Vagina (tissue), 2 donors: ENCODE measurements at places on chromosomes 12 and 14.
A peak's percentile ranks its signal among the peaks of the same experiment; 100 is the strongest.

DNA sequence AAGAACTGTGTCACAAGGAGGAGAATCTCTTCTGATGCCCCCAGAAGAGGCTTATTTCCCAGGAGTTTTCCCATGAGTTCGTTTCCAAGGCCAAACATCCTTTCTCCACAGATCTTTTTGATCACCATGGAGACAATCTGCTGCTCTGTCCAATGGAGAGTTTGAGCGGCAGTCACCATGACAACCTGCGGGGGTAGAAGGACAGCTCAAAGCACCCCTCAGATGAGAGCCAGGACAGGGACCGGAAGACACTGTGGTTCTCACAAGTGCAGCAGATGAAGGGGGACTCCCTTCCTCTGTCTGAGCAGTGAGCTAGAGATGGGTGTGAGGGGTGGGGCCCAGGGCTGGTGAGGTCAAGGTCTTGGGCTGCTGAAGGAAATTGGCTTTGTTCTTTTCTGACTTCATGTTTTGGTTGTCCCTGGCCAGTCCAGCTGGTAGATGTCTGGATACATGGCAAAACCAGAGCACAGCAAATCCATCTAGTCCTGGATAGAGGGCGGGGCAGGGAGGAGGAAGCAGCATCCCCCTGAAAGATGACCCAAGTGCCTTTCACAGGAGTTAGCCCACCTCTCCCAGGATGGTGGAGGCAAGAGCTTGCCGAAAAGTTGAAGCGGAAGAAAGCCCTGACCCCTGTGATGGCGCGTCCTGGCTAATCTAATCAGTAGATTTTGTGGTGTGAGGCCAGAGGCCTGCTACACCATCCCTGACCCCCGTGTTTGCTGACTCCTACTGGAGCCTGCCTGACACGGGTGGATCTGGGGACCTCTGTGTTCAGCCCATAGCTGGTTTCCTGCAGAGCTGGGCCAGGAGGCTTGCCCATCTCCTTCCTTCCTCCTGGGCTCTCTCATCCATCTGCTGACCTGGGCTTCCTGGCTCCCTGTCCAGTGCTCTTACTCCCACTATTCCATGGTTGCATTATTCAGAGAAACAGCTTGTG, 24.4 kb downstream of the DHRS2 start:
- peak; percentile 89 for DNase-seq

DNA sequence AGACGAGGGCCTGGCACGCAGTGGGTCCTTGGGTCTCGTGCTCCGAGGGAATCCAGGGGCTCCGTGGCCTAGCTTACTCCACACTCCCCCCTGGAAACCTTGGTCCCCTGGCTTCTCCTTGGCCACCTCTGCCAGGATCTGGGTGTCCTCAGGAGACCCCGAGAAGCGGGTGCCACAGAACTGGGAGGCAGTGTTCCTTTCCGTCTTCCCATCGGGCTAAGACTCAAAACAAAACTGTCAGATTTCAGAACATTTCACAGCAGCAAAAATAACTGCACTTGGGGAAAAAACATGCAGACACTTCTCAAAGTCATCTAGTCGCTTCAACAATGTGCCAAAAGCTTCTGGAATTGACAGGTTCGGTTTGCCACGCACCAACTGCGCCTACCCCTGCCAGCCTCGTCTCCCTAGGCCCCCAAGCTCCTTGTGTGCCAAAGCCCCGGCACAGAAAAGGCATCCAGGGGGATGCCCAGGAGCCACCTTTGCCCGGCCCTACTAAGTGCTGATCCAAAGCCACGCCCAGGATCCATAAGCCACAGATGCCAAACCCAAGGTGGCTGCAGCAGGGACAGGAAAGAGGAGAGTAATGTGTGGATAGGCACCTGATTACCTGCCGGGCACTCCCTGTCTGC, 58.4 kb upstream of the DIO3 start:
- no peak for DNase-seq

DNA sequence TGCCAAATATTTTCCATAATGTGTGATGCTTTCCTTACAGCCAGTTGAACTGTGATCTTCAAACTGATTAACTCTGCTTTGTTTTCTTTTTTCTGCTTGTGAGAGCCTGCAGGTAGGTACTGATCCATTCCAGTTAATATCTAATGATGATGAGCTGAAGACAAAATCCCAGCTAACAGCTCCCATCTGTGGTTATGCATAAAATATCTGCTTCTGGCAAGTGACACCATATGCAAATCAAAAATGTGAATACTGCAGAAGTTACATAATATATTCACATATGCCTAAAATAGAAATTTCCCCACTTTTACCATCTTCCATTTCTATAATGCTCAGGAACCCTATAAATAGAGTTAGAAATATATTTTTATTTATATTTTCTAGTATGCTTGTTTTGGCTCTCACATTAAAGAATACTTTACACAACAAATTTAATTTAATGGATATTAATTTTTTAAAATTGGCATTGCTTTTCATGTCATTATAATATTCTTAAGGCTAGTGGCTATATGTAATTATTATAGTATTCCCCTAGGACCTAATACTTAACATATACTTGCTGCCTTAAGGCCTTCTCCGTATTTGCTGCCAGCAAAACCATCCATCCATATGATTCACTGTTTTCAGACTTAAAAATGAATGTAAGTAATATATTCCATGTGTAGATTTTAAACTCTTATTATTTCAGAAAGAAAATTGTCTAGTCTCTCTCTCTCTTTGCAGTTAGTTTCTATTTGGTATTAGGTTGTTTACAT, 83.8 kb downstream of the CCER1 start:
- DNase-seq = no peak

- DNase-seq = no peak
Measured at GRCh38 chr14:93688239-93688666, 100.0 kb downstream of the PRIMA1 start.

GRCh38 chr12:55065535-55065934, 45.8 kb downstream of the NEUROD4 start:
- no peak for DNase-seq

- no peak for DNase-seq
Measured at GRCh38 chr12:57764662-57765002, 2.2 kb downstream of the CYP27B1 start.

- no peak for DNase-seq
Measured at GRCh38 chr12:132761032-132761920, at the start of gene ANKLE2. ANKLE2 (minus strand) TSS chr12:132761832; CDS start chr12:132761798, 34 bp downstream.

GRCh38 chr12:109291521-109292341, 17.4 kb downstream of the FOXN4 start:
- DNase-seq = no peak

DNA sequence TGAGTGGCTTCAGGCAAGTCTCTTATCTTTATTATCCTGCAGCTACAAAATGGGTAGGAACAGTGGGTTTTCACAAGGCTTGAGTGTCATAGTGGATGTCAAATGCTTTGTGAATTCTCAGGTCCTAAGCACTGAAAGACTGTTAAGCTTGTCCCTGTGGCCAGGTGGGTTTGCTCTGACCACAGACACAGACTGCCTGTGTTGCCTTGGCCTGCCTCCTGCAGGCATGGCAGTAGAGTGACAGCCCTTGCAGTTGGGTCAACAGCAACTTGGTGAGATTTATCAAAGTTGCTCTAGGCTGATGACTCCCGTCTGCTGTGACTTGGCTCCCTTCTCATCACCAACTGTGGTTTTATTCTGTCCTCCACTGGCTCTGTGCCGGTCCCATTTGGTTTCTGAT, 520.0 kb upstream of the CCDC196 start:
- no peak for DNase-seq

- DNase-seq = peak; percentile 82
Measured at GRCh38 chr14:100778951-100779690, 46.8 kb upstream of the MEG3 start.

DNA sequence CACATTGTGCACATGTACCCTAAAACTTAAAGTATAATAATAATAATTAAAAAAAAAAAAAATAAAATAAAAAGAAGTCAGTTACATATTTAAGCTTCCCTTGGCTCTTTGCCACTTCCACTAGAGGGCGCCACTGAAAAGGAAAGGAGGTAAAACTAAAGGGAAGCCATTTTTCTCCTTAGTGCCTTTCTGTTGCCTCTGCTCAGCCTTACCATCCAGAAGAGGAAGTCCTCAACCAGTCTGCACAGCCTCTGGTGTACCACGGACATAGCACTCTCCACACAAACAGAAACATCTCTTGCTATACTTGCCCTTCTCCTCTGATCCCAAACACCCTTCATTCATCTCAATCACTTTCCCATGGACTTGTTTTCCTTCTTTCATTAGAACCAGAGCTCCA, 169.0 kb upstream of the EEA1 start:
- DNase-seq = no peak

DNA sequence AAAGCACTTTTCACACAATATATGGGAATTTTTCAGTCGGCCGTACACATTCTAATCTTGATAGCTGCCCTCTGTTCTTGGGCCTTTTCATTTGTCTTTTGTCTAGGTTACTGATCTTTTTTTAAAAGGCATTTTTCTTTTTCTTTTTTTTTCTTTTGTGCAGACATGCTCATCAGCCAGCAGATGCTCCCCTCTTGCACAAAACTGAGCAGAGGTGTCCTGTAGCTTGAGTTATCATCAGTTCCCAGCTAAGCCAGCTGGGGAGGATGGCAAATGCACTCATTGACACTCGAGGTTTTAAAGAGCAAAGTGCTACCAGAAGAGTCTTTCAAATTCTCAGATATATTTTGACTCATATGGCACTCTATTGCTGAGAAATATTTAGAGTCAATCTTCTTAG, 913.9 kb upstream of the SEL1L start:
- DNase-seq = no peak

- no peak for DNase-seq
Measured at GRCh38 chr12:85179680-85180270, 100.2 kb upstream of the ALX1 start.

DNA sequence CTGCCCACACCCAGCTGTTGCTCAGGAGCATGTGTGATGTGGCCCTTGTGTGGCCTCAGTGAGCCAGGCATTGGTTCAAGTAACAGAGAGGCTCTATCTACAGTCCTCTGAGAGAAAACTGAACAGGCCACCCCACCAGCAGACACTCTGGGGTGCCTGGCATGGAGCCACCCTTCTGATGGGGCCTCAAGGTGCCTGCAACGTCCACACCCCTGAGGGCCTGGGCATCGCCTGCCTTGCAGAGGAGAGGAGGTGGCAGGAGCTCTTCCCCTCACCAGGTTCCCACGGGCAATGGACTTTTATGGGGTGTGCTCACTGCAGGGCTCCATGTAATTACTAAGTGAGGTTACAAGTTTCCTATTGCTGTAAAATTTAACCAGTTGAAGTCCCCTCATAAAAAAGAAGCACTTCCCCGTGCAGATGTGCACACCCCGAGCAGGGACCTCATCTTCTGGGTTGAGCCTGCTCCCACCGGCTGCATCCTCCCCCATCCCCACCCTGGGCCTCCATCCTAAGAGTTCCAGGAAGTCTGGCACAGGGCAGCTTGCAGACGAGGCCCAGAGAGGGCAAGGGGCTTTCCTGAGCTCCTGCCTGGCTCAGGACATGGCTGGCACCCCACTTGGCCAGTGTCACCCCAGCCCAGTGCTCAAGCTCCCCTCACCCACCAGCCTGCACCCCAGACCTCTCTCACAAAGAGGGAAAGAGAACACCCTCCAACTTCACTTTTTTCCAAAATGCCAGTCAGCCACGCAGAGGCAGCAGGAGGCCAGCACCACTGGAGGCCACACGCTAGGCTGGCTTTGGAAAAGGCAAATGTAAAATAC, 270.4 kb upstream of the RTL1 start:
- DNase-seq = peak; percentile 81

DNA sequence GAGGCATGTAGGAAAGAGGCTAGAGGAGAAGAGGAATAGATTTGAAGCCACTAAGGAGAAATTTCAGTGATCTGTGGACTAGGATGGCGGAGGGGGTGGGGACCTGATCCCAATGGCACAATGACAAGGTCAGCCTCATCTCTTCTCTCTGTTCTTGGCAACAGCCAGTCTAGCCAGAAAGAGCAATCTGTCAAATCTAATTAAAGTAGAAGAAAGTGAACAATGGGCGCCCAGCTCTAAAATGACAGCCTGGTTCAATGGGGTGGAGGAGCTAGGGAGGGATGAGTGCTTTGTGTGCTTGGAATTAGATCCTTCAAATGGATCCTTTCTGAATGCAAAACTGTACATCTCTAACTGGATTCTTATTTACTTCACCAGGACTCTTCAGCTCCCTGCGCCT, 37.2 kb upstream of the TUBA1C start:
- no peak for DNase-seq

- no peak for DNase-seq
Measured at GRCh38 chr14:77005559-77005958, 22.9 kb downstream of the IRF2BPL start.

DNA sequence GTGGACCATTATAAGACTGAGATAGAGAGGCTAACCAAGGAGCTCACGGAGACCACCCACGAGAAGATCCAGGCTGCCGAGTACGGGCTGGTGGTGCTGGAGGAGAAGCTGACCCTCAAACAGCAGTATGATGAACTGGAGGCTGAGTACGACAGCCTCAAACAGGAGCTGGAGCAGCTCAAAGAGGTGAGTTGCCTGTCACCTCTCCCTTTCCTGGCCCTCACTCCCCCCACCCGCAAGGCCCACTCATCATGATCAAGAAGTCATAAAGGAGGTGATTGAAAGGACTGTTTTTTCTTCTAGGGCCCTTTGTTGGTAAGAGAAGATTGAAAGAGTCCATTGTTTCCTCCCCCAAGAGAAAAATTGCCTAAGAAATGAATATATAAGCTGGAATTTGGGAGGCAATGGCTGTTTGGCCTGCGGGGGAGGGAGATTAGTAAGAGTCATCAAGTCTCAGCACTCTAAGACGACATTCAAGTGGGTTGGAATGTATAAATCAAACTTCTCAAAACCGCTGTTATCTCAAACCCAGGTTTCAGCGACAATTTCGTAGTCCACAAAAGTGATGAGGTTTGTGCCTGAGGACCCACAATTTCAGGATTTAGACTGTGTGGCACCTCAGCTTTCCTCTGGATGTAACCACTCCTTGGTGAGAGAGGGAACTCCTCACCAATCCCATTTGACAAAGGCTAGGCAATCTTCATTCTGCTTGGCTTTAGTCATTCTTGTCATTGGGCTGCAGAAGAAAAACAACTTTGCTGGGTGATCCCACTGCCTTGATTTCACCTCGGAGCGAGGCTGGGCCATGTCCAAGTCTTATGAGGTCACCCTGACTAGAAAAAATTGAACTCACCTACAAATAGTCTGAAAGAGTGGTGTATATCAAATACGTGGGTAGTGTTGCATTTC, 966 bp downstream of the BICD1 start:
- no peak for DNase-seq

- no peak for DNase-seq
Measured at GRCh38 chr14:100339766-100340422, 16.8 kb downstream of the SLC25A47 start.

DNA sequence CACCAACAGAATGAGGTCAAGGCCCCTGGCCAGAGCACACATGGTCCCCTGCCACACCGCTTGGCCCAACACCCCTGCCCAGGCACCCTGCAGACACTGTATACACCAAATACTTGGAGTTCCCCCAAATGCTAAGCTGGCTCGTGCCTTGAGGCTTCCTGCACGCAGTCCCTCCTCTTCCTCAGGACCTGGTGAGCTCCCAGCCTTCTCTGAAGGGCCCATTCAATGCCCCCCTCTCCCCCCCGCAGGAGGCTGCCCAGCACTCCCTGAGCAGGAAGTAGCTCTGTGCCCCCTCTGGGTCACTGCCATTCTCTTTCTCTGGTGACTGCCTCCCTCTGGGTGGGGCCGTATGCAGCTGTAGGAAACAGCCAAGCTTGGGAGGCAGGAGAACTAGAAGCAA, 75.3 kb downstream of the ITPK1 start:
- DNase-seq = no peak

- DNase-seq = no peak
Measured at GRCh38 chr12:57781801-57782200, 786 bp upstream of the TSFM start.

- DNase-seq = no peak
Measured at GRCh38 chr12:116295327-116296263, 18.1 kb upstream of the MED13L start.
